Heart right ventricle (tissue), 16 donors: ENCODE measurements at places on chromosomes 5 and 9. TPM values are rescaled to one million over a fixed set of nuclear protein-coding genes. Genes with fewer than 3 reads are reported as not detected.

Gene TMEM215
- not detected for total RNA-seq

Gene MRPL36
- 49.4 TPM for total RNA-seq

DNA sequence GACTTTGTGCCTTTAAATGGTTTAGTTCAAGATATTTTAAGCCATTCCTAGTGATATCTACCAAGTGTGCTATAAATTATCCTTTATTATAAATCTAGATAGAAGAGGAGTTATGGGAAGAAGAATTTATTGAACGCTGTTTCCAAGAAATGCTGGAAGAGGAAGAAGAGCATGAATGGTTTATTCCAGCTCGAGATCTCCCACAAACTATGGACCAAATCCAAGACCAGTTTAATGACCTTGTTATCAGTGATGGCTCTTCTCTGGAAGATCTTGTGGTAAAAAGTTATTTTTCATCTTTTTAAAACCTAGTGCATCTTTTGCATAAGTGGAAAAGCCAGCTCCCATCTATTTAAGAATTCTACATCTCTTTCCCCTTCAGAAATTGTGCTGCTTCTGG, 18.6 kb downstream of the SLC23A1 start:
- no peak for DNase-seq

- no peak for DNase-seq
Measured at GRCh38 chr5:177402271-177403043, 2.0 kb upstream of the PFN3 start.

DNA sequence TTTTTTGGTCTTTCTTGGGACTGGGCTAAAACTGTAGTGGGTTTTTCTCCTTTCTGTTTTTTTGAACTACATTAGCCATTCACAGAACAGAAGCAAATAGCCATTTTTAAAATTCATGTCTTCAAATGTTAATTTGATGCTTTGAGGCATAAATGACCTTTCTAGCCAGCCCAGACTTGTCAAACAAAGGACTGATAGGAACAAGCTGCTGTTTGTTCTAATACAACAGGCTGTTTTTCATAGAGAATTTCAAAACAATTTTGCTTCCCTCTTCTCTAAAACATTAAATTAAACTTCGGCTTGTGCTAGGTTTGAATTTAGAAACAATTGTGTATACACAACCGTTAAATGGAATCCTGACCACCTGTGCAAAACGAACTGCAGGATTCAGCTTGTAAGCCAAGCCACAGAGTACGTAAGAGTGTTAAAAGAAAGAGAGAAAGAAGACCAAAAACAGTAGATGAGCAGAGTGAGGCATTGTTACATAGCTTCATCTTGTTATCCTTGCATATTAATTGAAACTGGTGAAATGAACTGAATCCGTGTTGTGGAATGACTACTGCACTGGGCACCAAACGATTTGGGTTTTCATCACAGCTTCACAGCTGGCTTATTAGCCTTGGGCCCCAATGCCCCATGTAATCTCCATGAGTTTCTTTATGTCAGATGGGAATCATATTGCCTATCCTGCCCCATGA, 100.0 kb downstream of the ZSWIM6 start:
- DNase-seq: no peak

Gene DIRAS2
- not detected for total RNA-seq

DNA sequence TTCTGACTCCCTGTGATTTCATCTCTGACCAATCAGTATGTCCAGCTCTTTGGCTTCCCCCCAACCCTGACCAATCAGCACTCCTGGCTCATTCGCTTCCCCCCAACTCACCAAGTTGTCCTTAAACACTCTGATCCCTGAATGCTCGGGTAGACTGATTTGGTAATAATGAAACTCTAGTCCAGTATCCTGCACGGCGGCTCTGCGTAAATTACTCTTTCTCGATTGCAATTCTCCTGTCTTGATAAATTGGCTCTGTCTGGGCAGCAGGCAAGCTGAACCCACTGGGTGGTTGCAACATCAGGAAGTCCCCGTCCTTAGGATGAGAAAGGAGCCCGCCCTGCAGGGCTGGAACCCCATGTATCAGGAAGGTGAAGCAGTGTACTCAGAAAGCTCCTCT, 10.4 kb downstream of the FCN2 start:
- no peak for DNase-seq

Gene CMYA5
- 840 TPM for total RNA-seq

GRCh38 chr9:129033216-129033615, 3.2 kb upstream of the MIGA2 start:
- DNase-seq: no peak

Gene SECISBP2
- total RNA-seq: 18.2 TPM

DNA sequence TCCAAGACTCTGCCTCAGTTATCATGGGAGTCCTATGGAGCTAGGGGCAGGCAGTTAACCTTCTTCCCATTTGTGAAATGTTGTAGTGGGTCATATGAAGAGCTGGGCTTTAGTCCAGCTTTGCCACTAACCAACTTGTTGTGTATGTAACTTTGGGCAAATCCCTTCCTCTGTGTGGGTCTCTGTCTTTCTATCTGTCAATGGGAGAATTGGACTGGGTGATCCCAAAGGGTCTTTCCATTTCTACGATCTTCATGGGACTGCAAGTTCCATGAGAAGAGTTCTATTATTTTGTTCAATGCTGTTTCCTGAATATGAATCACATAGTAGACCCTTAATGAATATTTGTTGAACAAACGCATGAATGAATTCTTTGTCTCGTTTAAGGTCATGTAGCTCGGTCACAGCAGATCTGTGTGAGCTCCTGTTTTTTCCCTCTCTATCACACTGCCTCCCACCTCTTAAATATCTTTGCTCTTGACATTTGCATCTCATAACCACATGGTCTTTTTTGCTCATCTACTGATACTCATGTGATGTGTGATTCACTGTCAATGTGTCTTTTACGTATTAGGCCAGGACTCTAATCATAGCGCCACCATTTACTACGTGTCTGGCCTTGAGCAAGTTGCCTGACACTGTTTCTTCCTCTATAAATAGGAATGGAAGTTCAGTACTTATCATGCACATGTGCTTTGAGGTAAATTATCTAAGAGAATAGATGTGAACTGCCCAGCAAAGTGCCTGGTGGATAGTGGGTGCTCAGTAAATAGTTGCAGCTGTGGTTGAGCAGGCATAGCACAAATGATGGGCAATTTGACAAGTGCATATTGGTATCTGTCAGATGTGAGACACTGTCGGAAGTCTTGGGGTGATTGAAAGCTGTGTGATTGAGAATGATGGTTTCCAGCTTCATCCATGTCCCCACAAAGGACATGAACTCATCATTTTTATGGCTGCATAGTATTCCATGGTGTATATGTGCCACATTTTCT, 37.4 kb downstream of the PTTG1 start:
- DNase-seq: no peak

Gene SPINK13
- total RNA-seq: not detected

- DNase-seq: no peak
Measured at GRCh38 chr9:81789721-81790120, 100.4 kb upstream of the TLE1 start.

Gene LRRC19
- total RNA-seq: not detected

- no peak for DNase-seq
Measured at GRCh38 chr5:135272311-135272805, 126.7 kb downstream of the MACROH2A1 start.

Gene C5orf58
- total RNA-seq: 0.56 TPM

Gene SERF1A
- total RNA-seq: 6.7 TPM

Gene TOR1A
- 14.5 TPM for total RNA-seq

Gene NR2F1
- 1.3 TPM for total RNA-seq

Gene ENG
- total RNA-seq: 136 TPM

GRCh38 chr5:123371575-123372179, 51.5 kb downstream of the CEP120 start:
- peak; percentile 9 for DNase-seq

DNA sequence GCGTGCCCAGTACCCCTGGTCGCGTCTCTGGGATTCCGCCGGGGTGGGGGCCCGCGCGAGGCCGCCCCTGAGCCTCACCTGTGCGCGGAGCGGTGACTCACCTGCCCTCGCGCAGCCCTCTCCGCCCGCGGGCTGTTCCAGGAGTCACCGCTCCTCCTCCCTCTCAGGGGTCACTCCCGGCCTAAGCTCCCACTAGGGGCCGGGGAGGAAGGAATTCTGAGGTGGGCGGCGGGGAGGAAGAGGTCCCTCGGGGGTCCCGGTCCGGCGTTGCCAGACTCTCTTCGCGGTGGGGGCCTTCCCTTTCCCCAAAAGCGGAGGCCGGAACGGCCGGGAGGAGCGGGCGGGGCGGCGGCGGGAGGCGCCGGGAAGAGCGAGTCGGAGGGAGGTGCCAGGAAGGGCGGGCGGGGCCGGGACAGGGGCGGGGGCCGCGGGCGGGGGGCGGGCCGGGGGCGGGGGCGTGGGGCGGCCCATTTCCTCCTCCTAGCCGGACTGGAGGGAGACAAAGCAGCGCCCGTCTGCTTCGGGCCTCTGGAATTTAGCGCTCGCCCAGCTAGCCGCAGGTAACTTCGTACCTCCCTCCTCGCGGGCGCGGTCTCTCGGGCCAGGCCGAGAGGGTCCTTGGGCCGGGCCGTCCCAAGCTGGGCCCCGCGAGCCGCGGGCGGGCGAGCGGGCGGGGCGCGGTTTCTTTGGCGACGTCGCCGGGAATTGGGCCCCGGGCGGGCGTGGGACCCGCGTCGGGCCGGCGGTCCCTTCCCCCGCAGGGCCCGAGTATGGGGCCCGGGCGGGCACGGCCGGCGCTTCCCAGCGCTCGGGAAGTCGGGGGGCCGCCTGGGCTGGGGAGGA, at the start of gene CTNNA1:
Gene CTNNA1 (plus strand): TSS at position 475 of the 843 bp plus-strand sequence. CDS start 28,500 bp downstream, outside the sequence.
- DNase-seq: peak; percentile 88

Gene C9orf85
- 3.8 TPM for total RNA-seq

DNA sequence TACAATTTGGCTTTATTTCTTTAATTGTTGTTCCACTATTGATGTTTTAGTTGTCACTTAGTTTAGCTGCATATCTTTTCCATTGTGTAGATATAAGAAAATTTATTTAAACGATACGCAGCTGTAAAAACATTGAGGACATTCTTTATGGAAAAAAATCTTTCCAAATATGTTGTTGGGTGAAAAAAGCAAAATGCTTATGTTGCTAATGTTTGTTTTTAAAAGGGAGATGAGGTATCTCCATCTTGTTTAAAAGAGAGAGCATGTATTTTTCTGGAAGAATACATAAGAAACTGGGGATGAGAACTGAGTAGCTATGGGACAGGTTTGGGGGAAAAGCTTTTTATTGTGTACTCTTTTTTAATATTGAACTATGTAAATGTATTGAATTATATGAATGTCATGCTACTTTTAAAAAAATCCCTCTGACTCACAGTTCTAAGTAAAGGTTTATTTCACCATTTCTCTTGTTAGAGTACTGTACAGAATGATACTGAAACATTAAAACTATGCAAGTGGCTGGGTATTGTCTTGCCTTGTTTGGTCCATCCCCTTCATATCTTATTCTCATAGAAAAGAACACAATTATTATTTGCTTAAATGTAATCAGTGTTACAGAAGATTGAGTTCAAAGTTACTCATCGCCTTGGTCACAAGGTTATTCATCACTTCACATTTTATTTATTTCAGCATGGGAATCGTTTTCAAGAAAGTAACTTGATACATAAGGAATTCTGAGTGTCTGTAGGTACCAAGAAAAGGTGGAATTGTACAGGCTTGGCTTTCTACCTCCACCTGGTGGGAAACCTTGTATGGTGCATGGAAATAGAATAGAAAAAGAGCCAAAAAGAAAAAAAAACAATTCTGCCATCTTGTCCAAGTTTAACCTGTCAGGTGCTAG, 85.8 kb downstream of the RIC1 start:
- DNase-seq: no peak

Gene CDC20B
- total RNA-seq: not detected

Gene CCDC171
- 2.1 TPM for total RNA-seq

Gene PSIP1
- total RNA-seq: 25.6 TPM

GRCh38 chr5:143922718-143923117, 110.8 kb downstream of the HMHB1 start:
- no peak for DNase-seq

Gene EPB41L4B
- 7.5 TPM for total RNA-seq

DNA sequence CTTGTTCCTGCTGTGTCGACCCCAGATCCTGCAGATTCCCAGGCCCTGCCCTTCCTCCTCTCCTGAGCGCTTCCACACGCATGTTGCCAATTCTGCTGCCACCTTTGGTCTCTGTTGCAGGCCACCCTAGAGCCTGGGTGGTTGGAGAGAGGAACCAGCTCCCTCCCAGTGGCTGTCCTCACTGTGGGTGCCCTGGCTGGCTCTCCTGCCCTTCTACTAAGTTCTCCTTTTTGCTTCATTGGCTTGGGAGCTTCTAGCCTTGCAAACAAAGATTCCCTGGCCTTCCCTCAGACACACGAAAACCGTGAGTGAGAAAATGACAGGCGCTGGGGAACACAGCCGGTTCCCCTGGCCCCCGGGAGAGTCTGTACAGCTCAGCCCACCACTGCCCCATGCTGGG, 14.2 kb upstream of the NCS1 start:
- no peak for DNase-seq

- no peak for DNase-seq
Measured at GRCh38 chr5:16791904-16792597, 144.0 kb downstream of the MYO10 start.

Gene ADGRD2
- 0.68 TPM for total RNA-seq

- no peak for DNase-seq
Measured at GRCh38 chr5:14249258-14250082, 106.3 kb downstream of the TRIO start.

- no peak for DNase-seq
Measured at GRCh38 chr5:3842591-3842990, 247.0 kb downstream of the IRX1 start.

Gene NACC2
- 42.2 TPM for total RNA-seq

Gene CCNI2
- not detected for total RNA-seq

Gene PCSK1
- 0.16 TPM for total RNA-seq

- no peak for DNase-seq
Measured at GRCh38 chr5:158737536-158738027, 362.1 kb downstream of the EBF1 start.

DNA sequence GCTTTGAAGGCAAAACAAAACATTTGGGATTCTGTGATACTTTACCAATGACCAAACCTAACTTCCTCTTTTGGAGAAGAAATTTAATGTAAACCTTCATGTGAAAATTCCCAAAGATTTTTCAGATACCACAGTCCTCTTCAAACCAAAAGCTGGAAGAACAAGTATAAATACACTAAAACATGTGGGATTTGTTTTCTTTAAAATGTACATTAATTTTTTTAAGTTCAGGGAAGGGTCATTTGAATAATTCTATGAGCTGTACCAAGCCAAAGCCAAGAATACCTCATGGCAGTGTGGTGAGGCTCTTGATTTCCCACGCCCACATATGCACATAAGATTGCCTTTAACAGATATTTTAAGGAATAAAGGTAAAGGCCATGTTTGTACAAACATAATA, 28.4 kb upstream of the ITGA1 start:
- DNase-seq: no peak

Gene EIF4E1B
- total RNA-seq: not detected

Gene KCNN2
- total RNA-seq: 10.7 TPM

GRCh38 chr9:80651044-80651443, 1038.3 kb downstream of the TLE1 start:
- DNase-seq: peak; percentile 6

Gene FOXD4L3
- total RNA-seq: not detected

Gene ZCCHC7
- 7.8 TPM for total RNA-seq

GRCh38 chr5:159990506-159990905, 18.4 kb upstream of the TTC1 start:
- DNase-seq: no peak
